ENCODE measurements at places on chromosomes 5 and 9. TPM values are rescaled to one million over a fixed set of nuclear protein-coding genes. Genes with fewer than 3 reads are reported as not detected.

PRR16 gene
- 0.09 TPM for total RNA-seq

DIPK1B gene
- total RNA-seq: 11.1 TPM

NFIB gene
- total RNA-seq: 10.1 TPM

FKTN gene
- total RNA-seq: 7.6 TPM

EGFL7 gene
- total RNA-seq: 34.7 TPM

PDCD1LG2 gene
- 0.24 TPM for total RNA-seq

DOCK8 gene
- 0.72 TPM for total RNA-seq

GCNT4 gene
- total RNA-seq: 0.46 TPM

PAPPA gene
- total RNA-seq: 33.6 TPM

PCDHB16 gene
- total RNA-seq: 0.30 TPM

NUDT12 gene
- total RNA-seq: 1.4 TPM

IFNA7 gene
- total RNA-seq: not detected

AQP7 gene
- total RNA-seq: 0.35 TPM

CHSY3 gene
- total RNA-seq: 0.13 TPM

FREM1 gene
- not detected for total RNA-seq

KIF12 gene
- total RNA-seq: 2.0 TPM

ZFP2 gene
- total RNA-seq: not detected

CLIC3 gene
- total RNA-seq: 3.3 TPM

ECSCR gene
- not detected for total RNA-seq

SLC34A1 gene
- not detected for total RNA-seq

IL9 gene
- not detected for total RNA-seq

PHYKPL gene
- total RNA-seq: 6.9 TPM

FAM153A gene
- total RNA-seq: not detected

KLHL3 gene
- total RNA-seq: 0.18 TPM

GRIA1 gene
- total RNA-seq: not detected

PTPN3 gene
- total RNA-seq: 14.7 TPM

PPP3R2 gene
- total RNA-seq: not detected

RNF183 gene
- 0.09 TPM for total RNA-seq

ITK gene
- total RNA-seq: not detected

KIF4B gene
- total RNA-seq: not detected

ARAP3 gene
- 4.6 TPM for total RNA-seq

PSMB7 gene
- 339 TPM for total RNA-seq

GTF3C4 gene
- 19.2 TPM for total RNA-seq

NADK2 gene
- 12.2 TPM for total RNA-seq

DTWD2 gene
- total RNA-seq: 1.8 TPM

NPR3 gene
- total RNA-seq: 14.8 TPM

GABRA1 gene
- not detected for total RNA-seq

Data from A549 treated with RU486 at 1 μM for 4 hours (cell line).